ENCODE measurements at places on chromosomes 16 and 17.

- DNase-seq, result no peak
Measured at GRCh38 chr17:80924807-80925610, 66.6 kb upstream of the CHMP6 start.

- DNase-seq, result no peak
Measured at GRCh38 chr16:55906123-55906522, 30.9 kb upstream of the CES5A start.

GRCh38 chr17:59428916-59429485 lies 97.5 kb downstream of the YPEL2 start:
- DNase-seq, result no peak

GRCh38 chr17:4509401-4509800 lies 10.7 kb downstream of the SPNS2 start:
- no peak for DNase-seq

DNA sequence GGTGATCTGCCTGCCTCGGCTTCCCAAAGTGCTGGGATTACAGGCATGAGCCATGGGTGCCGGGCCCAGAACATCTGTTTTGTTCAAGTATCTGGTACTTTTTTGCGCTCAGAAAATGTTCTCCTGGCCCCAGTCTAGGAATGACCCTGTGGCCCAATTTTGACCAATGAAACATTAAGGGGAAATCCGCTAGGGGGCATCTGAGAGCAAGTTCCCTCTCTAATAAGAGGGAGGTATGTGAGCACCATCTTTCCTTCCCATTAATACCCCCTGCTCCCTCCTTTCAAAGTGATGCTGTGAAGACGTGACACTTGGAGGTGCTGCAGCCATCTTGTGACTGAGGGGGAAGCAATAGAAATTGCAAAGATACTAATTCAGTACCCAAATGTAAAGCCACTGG lies 16.5 kb upstream of the CLEC3A start:
- DNase-seq, result no peak

DNA sequence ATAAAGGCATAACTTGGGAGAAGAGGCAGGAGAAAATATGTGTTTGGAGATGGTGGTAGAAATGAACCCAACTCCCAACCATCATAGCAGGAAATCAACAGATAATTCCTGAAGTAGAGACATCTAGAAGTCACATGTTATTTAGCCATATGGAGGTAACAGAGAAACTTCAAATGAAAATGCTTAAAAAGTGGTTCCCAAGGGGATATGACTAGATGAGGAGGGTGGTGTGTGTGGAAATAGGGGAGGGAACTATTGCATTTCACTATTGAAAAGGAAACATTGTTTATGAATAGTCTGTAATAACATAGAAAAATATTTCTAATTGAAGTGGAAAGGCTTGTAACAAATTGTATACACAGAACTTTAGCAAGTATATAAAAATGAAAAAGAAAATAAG lies 412.0 kb downstream of the SHISA9 start:
- DNase-seq, result no peak

- DNase-seq, result no peak
Measured at GRCh38 chr16:50681021-50681885, at the start of gene SNX20. TSS of gene SNX20 (minus strand) at chr16:50681312. CDS start at chr16:50677526, 3,786 bp downstream.

GRCh38 chr17:61337290-61337689 lies 62.4 kb upstream of the TBX2 start:
- DNase-seq, result no peak

DNA sequence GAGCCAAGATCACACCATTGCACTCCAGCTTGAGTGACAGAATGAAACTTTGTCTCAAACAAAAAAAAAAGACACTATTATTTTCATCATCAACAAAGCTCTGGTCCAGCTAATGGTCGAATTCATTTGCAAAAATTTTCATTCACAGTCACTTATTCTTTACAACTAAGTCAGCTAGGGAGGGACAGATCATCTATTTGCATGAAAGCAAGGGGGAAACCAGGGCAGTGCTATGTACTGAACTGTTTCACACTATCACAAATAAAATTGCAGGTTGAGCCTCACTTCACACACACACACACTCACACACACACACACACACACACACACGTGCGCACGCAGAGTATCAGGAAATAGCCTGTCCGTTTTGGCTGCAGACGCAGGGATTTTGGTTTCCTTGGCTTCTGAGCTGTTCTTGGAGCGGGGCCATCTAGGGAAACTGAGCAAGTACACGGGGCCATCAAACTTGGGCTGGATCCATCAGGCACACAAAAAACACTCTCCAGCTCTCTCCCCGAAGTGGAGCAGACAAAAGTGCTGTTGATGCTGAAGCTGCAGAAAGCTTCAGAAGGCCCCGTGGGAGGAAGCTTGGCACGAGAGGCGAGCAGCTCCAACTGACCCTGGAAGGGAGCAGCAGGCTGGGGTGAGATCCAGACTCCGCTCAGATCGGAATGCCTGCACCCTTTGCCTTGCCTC lies 44.3 kb upstream of the HELZ start:
- peak; percentile 28 for DNase-seq

DNA sequence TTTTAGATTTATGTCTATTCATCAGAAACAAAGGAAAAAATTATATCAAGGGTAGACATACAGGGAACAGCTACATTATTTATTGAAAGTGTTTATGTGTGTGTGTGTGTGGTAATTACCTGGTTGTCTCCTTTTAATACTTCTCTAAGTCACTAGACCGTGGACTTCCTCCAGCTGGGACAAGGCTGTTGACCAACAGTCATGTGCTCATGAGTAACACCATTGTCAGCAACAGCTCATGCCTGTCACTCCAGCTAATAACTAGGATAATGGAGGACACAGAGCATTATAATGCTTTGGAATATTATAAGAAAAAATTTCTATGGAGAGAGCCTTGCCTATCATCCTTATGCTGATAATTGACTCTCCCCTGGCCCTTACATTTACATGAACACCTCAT lies 125.3 kb upstream of the SALL1 start:
- DNase-seq, result no peak

DNA sequence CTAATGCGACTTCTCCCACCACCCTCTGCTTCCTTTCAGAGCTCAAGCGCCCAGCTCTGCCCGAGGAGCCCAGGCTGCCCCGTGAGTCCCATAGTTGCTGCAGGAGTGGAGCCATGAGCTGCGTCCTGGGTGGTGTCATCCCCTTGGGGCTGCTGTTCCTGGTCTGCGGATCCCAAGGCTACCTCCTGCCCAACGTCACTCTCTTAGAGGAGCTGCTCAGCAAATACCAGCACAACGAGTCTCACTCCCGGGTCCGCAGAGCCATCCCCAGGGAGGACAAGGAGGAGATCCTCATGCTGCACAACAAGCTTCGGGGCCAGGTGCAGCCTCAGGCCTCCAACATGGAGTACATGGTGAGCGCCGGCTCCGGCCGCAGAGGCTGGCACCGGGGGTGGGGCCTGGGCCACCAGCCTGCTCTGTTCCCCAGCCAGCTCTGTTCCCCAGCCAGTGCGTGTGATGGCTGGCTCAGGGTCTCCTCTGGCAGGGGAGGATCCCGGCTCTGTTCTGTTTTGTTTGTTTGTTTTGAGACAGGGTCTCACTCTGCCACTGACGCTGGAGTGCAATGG lies 18.7 kb downstream of the CRISPLD2 start:
- peak; percentile 62 for DNase-seq

- no peak for DNase-seq
Measured at GRCh38 chr16:57531253-57531575, 5.2 kb downstream of the CCDC102A start.

Data from EH (cell line).